ENCODE measurements at places on chromosomes 6 and 20.

DNA sequence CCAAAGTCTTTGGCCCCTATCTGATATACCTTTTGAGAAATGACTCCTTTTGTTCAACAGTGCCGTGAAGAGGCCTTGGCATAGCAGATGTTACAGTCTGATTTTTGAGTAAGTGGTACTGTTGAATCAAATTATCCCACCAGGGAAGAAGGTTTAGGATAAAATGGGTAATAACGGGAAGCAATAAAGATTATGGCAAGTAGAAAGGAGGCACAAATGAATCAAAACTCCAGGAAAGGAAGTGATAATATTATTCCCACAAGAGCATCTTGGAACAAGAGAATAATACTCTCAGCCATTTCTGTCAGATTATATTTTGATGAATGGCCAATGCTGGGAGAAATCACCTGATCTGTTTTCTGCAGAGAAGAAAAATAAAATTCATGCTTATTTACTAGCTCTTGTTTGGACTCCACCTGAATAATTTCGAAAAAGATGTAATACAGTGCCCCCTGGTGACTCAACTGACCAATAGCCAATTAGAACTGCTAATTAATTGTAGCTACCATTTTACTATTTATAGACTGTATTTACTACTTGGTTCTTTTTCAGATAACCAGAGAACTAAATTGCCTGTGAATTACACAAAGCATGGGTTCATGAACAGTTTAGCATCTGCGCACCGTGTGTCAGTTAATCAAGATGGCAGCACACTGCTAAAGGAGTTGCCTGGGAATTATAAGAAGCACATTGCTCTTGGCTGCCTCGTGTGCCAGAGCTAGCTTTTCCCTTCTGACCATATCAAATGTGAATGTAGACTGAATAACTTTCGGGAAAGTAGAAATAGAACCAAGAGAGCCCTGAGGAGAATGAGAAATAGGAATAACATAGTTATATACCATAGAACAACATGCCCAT lies 78.5 kb upstream of the TRDN start:
- DNase-seq, result no peak

DNA sequence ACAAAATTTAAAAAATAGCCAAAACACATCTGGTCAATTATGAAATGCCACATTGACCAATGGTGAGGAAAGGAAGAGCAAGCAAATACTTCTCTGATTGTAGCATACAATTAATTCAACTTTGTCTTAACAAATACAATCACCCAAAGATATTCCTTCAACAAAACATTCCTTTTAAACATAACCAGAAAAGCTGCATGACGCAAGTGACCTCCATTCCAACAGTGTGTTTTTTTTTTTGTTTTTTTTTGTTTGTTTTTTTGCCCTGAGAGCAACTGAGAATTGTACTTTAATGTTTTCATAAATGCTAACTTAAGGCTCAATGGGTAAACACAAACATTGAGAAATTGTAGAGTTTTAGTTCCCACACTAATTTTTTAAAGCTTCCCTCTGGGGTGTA lies 184.4 kb downstream of the PTPRK start:
- no peak for DNase-seq

GRCh38 chr6:31579546-31580437 lies 2.4 kb downstream of the LTB start:
- no peak for DNase-seq

- DNase-seq, result no peak
Measured at GRCh38 chr6:119717942-119718341, 368.4 kb upstream of the MAN1A1 start.

DNA sequence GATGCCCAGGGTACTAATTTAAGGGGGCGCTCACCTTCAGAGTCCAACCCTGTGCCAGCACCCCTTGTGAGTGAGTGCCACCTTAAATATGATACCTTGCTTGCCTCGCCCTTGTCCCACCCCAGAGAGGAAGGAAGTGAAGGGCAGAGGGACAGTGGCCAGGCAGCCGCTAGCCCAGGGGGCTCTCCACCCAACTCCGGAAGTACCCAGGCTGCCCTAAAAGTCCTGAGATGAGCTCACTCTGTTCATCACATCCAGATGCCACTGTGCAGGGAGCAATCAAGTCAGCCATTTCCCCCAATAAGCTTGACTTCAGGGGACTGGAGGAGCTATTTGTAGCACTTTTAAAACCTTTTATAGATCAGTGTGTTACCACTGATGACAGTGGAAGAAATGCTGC lies 25.0 kb upstream of the STX16 start:
- no peak for DNase-seq

DNA sequence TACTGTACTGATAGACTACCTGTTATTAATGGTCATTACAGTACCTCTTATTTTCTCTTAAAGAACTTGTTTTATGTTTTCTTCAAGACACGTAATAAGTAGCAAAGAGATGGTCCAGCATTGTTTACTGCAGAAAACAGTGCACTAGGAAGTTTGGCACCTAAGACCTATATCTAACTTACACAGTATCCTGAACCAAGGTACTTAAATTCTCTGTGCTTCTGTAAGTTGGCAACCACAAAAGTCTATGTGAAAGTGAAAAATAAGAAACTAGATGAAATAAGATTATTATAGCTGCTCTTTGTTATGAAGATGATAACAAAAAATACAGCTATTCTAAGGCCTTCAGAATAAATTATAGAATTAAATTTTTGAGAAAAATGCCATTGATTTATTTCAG lies 411.7 kb upstream of the SOX4 start:
- no peak for DNase-seq

GRCh38 chr6:168684471-168684870 lies 243.5 kb downstream of the SMOC2 start:
- DNase-seq, result no peak
